Activated naive CD8-positive, alpha-beta T cell treated with anti-CD3 and anti-CD28 coated beads for 36 hours (primary cell): ENCODE measurements at places on chromosomes 5 and 9. TPM values are rescaled to one million over a fixed set of nuclear protein-coding genes. Genes with fewer than 3 reads are reported as not detected.

DNA sequence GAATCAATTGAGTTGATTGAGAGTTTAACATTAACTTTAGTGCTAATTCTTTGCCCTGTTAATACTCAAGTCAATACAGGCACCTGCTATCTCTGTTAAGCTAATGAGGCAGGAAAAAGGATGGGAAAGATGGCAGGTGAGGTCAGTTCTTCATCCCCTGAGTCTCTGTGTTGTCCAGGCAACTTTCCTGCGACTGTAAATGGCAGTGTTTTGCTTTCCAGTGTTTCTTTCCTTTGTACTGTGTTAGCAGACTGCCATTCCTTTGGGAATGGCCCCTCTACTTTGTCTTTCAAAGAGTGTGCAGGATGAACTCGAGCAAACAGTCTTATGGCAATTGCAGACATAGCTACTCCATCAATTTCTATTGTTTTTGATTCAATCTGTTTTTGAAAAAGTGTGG, 202.2 kb upstream of the VLDLR start:
- DNase-seq, result no peak

GRCh38 chr9:100084734-100085133, 14.1 kb downstream of the ERP44 start:
- DNase-seq, result no peak

DNA sequence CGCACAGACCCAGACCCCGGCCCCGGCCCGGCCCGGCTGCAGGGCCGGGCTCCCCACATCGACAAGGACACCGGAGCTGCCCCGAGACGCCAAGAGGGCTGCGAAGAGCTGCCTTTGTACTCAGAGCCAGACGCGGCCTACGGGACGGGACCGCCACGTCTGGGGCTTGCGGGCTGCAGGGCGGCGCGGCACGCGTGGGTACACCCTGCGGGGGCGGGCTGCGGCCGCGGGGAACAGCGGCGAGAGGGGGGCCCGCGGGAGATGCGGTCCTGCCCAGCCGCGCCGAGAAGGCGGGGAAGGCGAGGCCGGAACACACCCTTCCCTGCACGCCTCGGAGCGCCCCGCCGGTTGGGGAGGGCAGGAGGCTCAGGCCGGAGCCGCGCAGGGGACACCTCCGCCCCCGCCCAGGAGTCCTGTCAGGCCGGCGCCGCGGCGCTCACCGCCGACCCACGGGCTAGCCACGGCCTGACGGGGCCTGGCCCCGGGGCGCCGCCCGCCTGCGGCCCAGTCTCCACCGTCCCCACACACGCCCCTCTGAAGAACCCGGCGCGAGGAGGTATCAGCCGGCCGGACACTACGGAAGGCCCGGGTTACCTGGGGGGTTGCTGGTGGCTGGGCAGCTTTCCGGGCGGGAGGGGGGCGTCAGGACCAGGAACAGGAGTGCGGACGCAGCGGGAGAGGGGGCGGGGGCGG, 478 bp downstream of the RAB14 start:
- peak; percentile 53 for DNase-seq

- no peak for DNase-seq
Measured at GRCh38 chr5:51829691-51830090, 446.4 kb downstream of the ISL1 start.

DNA sequence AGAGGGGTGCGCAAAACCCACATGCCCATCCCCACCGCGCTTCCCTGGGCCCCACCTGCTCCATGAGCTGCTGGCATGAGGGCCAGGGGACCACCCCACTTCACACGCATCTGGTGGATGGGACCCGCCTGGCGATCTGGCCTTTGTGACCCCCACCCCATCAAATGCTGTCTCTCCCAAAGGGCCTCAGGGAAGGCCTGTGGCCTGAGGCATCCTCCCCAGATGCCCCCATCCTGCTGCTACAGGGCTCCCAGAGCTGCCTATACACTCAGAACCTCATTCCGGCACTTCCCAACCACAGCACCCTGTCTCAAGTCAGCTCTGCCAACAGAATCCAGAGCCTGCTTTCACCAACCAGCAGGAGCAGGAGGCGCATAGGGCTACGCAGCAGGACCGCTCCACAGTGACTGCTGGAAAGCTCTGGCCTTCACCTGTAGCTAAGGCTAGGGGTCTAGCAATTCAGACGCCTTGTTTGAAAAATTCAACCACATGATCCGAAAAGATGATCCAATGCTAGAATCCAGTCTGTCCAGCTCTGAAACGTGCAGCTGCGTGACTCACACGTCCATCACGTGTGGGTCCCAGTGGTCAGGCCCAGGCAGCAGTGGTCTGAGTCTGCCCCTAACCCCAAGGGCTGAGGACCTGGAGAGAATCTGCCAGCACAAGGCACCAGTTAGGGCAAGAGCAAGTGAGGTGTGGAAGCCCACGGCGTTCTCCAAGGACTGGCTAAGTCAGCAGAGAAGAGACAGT, 1.4 kb upstream of the SNAPC4 start:
- no peak for DNase-seq

TRIM36 gene
- 0.19 TPM for total RNA-seq

DNA sequence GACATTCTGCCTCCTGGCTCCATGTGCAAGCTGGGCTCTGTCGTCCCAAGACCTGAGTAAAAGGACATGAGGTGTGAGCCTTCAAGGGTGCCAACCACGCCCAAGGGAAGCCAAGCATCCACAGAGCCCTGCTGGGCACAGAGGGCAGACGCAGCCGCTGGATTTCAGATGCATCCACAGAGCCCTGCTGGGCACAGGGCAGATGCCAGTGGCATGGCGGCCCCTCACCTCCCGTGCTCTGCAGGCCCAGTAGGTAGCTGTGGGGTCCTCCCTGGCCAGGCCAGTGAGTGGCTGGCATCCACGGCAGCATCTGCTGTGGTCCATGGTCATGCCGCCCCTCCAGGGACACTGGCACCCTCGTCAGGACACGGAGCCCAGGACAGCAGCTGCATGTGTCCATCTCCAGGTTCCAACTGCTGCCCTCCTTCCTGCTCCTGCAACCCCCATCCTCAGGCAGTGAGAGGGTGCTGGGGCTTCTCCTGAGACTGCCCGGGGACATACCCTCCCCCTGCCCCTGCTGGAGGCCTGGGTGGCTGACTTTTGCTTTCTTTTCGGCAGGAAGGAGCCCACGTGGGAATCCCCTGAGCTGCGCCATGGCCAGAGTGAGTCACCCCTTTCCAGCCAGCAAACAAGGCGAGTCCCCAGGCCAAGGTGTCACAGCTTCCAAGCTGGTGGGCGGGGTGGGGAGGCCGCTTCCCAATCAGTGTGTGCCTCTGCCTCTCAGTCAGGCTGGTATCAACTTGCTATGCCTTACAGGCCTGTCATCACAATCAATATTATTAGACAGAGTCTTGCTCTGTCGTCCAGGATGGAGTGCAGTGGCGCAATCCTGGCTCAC, 4.0 kb upstream of the TRAF2 start:
- DNase-seq, result peak; percentile 95

DNA sequence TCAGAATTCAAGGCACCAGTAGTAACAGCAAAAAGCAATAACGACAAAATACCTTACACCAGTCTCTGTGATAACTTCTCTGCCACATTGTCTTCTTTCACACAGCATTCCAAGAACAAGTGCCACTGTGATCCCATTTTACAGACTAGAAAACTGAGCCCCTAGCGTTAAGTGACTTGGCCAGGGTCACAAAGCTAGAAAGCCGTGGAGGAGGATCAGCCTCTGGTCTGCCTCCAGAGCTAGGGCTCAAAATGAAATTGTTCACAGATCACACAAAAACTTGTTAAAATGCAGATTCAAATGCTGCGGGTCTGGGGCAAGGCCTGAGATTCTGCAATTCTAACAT, 154.1 kb downstream of the FAM114A2 start:
- no peak for DNase-seq

SAP30L gene
- 25.8 TPM for total RNA-seq

SLC46A2 gene
- not detected for total RNA-seq

DNA sequence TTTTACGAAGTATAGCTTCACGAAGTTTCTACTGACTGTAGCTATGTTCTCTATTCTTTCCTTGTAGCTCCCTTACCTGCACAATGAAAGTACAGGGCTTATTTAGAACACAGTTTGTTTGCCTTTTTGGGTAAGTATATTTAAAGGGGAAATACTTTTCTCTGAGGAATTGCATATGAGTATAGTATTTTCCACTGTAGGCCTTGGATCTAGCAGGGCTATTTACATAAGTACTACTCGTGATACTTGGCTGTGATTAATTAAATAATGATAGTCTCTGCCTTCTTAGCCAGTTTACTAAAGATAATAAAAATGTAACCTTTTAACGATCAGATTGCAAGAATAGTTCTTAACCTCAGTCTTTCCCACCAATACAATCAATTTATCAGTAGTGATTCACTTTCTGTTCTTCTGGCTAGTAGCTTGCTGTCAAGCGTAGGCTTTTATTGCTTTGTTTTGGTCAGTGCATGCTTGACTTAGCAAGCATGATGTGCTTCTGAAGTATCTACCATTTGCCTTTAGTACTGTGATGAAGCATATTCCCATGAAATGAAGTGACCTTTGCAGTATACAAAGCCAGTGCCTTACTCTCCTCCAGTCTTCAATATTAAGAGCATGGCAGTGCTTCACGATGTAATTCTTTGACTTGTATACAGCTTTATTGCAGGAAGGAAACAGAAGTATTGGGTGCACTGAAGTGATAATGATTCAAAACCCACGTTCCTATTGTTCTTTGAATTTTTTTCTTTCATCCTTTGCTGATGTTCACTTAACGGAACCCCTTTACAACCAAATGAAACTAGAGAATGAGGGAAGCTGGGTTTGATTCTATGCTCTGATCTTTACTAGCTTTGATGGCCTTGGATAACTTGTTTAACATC, 64.2 kb downstream of the SLC44A1 start:
- DNase-seq, result no peak

DNA sequence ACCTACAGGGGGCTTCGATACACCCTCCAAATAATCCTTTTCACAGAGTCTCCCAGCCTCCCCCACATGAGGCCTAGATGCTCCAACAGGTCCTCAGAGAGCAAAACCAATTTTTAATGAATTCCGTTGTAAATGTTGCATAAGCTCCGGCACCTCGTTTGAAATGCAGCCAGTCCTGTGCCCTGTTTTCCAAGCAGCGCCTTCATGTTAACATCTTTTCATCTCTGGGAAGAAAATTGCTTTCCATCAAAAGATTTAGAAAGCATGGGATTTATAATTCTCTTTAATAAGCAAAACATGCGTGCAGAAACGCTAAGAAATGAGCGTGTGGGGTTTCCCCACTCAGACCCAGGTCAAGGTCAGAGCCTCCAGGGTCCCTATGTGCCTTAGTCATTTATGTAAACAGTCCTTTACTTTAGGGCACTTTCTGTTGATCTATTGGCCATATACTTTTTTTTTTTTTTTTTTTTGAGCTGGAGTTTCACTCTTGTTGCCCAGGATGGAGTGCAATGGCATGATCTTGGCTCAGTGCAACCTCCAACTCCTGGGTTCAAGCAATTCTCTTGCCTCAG, 177.5 kb upstream of the S1PR3 start:
- DNase-seq, result no peak

GRCh38 chr5:138455232-138455930, 9.9 kb upstream of the EGR1 start:
- no peak for DNase-seq

GRCh38 chr9:77424993-77425392, 223.1 kb downstream of the GNA14 start:
- no peak for DNase-seq

- DNase-seq, result no peak
Measured at GRCh38 chr9:136007934-136008692, 46.9 kb upstream of the UBAC1 start.

CYLC2 gene
- not detected for total RNA-seq

DNA sequence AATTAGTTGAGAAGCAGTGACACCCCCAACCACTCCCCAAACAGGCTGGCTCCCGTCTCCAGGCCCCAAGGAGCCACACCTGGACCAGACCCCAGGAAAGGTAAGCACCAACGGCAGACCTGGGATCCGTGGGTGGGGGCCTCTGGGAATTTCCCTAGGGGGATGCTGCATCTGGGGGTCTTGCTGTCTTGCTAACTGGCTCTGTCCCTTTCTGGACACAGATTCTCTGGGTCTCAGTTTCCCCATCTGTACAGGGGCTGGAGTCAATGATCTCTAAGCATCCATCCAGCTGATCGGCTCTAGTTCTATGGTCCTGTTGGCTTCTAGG, 27.9 kb upstream of the IL17B start:
- no peak for DNase-seq

DNA sequence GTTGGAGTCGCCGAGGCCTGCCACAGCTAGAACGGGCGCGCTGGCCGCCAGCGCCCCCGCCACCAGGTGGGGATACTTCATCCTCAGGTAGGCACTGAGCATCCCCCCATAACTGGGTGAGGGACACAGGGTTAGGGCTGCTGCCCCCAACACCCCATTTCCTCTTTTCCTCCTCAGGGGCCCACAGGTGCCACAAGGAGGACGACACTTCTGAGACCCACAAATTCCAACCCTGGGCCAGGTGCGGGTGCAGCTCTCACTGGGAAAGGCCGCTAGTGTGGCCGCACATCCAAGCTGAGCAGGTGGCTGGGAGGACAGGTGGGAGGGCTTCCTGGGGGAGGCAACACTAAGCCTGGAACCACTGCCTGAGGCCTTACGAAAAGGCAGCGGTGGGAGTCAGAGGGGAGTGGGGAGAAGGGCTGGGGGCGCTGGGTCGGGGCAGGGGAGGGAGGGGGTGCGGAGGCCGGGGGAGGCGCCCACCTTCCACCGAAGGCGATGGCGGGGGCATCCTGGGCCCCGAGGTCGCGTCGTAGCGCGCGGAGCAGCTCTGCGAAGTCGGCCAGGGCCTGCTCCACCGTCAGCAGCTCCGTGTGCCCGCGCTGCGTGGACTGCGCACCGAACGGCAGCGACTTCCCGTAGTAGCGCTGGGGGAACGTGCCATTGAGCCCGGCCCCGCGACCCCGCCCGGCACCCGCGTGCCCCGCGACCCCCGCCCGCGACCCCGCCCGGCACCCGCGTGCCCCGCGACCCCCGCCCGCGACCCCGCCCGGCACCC, 961 bp downstream of the DPP7 start:
- DNase-seq, result peak; percentile 46

ANKRD33B gene
- total RNA-seq, result 9.8 TPM

- DNase-seq, result no peak
Measured at GRCh38 chr5:29161399-29162291, 2031.8 kb upstream of the CDH6 start.
